Lung (tissue), 17 donors: ENCODE measurements at places on chromosomes 3 and 15. TPM values are rescaled to one million over a fixed set of nuclear protein-coding genes. Genes with fewer than 3 reads are reported as not detected.

GRCh38 chr3:159751752-159752151, 236.9 kb upstream of the IL12A start:
- peaks cover 6% of the 10 kb centered on the region for H3K4me1 ChIP-seq
- no peaks in the 10 kb centered on the region for H3K36me3 ChIP-seq
- no peaks in the 10 kb centered on the region for H3K27me3 ChIP-seq
- no peak for DNase-seq

DNA sequence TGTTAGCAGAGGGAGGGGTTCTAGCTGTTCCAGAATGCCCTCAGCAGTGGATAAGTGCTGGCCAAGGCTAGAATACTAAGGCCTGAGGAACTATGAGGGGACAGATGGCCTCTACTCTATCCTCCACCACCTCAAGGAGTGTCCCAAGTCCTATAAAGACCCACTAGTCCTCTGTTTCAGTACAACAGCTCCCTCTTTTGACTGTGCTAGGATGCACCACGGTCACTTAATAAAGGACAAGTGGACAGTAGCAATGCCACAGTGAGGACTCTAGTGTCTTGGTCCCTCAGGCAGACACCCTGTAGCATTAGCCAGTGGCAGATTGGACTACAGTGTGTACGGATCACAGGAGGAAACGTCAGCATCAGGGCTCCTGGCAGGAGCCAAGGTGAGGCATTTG, 171.8 kb upstream of the PROK2 start:
- no peak for DNase-seq
- no peak overlapping the region for H3K4me3 ChIP-seq
- H3K27ac ChIP-seq = no peak overlapping the region
- no peaks in the 10 kb centered on the region for H3K36me3 ChIP-seq
- no peaks in the 10 kb centered on the region for H3K4me1 ChIP-seq

DNA sequence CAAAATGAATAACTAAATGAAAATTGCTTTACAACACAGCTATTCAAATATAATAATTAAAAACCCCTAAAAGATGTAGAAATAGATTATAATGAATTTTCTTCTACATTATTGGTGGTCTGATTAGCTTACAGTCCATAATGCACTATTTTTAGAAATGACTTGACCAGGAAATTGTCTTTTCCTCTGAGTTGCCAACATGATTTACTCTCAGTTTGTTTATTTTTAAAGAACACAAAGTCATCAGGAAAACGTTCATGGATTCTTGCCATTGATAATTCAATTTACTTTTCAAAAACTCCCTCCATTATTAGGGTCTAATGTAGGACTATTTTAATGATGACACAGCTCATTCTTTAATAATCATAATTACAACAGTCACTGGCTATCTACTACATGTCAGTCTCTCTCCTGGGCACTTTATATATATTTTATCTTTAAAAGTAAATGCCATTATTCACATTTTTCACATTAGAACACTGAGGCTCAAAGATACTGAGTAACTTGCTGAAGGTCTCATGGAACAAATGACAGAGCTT, 1.1 kb downstream of the TM4SF18 start:
- peak overlapping the region; percentile 77 for H3K27ac ChIP-seq
- no peaks in the 10 kb centered on the region for H3K36me3 ChIP-seq
- H3K27me3 ChIP-seq = no peaks in the 10 kb centered on the region
- peaks cover 5% of the 10 kb centered on the region for H3K4me1 ChIP-seq

DNA sequence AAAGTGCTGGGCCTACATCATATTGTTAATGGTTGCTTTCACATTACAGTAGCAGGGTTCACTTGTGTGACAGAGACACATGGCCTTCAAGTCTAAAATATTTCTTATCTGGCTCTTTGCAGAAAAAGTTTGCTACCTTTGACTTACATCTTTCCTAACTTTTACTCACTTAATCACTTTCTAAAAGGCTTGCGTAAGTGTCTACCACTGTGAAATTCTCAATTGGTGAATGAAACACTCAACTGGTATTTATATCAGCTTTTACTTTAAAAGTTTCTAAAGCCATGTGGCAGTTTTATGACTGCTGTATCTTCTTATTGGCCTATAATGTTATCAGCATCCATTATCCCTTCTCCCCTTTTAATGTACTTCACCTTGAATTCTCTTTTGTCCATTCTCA, 554.5 kb downstream of the ZIC1 start:
- H3K4me3 ChIP-seq = no peak overlapping the region
- no peaks in the 10 kb centered on the region for H3K36me3 ChIP-seq
- no peak for DNase-seq

DNA sequence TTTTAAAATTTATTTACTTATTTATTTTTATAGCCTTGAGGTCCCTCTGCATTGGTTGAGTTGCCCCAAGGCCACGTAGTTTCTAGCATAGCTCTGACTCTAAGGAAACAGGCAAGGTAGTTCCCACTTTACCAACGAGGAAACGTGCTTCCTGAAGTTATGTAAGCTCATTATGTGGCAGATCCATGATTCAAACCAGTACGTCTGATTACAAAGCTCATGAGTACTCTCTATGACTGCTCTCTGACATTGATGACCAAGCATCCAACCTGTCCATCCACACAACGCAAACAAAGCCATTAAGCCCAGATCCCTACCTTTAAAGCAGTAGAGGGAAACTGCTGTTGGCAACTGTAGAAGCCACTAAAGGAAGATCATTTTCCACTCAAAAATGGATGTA, 25.6 kb downstream of the WWTR1 start:
- peaks cover 6% of the 10 kb centered on the region for H3K4me1 ChIP-seq
- no peak overlapping the region for H3K27ac ChIP-seq
- DNase-seq = no peak
- no peaks in the 10 kb centered on the region for H3K27me3 ChIP-seq
- no peak overlapping the region for H3K4me3 ChIP-seq

CFAP92 gene
- total RNA-seq = 4.1 TPM
